DMS79 (cell line): ENCODE measurements at places on chromosomes 16 and 17.

GRCh38 chr16:21167360-21167759, 8.9 kb downstream of the LDAF1 start:
- DNase-seq: no peak

DNA sequence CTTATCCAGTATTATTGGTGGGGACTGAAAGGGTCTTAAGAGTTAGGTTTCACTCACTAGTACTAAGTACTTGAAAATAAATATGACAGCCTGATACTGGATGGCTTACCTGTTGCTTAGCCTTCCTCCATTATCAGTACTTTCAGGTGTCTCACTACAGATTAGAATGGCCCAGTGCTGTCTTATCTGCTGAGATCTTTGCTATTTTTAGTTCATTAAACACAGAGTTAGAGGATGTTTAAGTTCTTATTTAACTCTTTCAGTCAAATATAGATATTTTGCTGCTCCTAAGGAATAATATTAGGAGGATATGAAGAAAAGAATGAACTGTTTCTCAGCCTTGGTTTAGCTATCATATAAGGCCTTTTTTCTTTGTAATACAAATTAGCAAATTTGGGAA, 74.8 kb downstream of the NLK start:
- DNase-seq: no peak

DNA sequence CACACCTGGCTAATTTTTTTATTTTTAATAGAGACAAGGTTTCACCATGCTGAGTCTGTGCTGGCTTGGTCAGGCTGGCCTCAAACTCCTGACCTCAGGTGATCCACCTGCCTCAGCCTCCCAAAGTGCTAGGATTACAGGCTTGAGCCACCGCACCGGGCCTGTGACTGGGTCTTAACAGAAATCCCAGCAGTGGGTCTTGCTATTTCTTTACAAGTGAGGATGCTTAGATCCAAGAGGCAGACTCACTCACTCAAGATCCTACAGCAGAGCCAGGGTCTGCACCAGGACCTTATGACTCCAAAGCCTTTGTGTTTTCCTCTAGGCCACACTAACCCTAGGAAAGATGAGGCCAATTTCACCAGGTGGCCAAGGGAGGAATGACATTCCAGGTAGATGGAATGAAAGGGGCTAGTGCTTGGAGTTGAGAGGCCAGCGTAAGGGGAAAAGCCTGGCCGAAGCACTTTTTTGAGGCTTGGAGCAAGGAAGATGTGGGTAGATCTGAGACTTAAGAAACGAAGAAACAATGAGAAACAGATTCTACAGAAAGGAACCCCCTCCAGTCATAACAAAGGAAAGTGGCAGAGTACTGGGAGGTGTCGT, 5.7 kb upstream of the STAT5A start:
- no peak for DNase-seq

DNA sequence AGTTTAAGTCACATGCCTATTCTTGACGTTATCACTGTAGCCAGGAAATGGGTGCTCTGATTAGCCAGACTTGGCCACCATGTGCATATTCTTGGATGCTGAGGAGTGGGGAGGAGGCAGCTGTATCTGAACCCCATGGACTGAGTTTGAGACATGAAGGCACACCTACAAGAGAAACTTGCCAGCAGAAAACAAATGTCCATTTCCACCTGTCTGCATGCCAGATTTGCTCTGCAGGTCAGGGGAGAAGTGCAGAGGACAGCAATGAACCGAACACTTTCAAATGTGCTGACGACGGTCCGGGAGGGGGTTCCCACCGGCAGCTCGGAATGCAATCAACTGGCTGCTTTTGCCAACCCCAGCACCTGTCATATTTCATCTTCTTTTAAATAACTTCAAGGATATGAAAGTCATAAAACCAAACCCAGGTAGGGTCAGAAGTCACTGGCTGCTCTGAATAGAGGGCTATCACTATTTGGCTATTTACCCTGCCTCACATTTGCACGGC, 287.8 kb upstream of the N4BP1 start:
- no peak for DNase-seq

DNA sequence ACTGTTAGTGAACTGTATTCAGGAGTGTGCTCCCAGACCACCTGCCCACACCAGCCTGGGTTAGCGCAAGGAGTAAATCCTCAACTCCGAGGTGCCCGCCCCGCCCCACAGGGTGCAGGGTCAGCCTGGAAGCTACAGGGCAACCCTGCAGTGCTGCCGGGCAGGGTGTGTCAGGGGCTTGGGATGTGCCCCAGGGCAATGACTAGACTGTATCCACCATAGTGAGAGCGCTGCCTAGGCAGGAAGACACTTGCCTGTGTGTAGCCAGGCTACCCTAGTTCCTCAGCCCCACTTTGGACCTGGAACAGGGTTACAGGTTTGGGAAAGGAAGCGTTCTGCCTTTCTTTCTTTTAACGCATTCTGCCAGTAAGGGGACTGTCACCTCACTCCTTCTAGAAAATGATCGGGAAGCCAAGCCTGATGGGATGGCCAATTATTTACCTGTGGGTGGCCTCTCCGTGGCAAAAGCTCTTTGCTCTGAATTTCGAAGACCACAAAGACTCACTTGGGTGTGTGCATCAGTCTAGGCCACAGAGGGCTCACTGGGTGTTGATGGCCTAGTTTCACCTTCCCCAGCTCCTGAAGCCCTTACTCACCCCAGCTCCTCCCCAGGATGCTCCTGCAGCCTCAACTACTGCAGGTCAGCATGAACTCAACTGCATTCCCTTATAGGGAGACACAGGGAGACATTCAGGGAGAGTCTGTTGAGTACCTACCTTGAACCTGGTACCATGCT, 90.9 kb downstream of the CCDC182 start:
- no peak for DNase-seq

GRCh38 chr17:42783062-42783790, 2.8 kb downstream of the WNK4 start:
- no peak for DNase-seq

GRCh38 chr17:68870976-68871375, 84.2 kb downstream of the ABCA8 start:
- DNase-seq: no peak

DNA sequence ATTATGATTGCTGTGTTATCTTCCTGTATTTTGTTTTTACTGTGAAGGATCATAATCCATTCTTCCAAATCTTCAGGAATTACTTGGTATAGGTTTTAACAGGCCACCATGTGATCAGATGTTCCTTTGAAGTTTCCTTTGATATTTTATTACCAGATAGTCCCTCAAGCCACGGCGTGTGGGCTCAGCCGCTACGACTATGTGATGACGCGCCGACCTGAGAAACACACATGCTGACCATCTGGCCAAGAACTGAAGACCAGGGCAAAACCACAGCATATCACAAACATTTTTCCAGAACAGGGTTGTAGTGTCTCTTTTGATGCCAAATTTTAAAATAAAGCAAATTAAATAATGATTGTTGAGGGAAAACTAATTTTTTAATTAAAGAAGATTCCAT, 47.3 kb downstream of the ZCCHC14 start:
- no peak for DNase-seq

- DNase-seq: peak; percentile 70
Observed at GRCh38 chr16:5024632-5025031, 9.1 kb downstream of the NAGPA start.

GRCh38 chr16:7271486-7271885, 61.2 kb upstream of the RBFOX1 start:
- no peak for DNase-seq

GRCh38 chr17:14831491-14831890, 433.6 kb downstream of the PMP22 start:
- no peak for DNase-seq

DNA sequence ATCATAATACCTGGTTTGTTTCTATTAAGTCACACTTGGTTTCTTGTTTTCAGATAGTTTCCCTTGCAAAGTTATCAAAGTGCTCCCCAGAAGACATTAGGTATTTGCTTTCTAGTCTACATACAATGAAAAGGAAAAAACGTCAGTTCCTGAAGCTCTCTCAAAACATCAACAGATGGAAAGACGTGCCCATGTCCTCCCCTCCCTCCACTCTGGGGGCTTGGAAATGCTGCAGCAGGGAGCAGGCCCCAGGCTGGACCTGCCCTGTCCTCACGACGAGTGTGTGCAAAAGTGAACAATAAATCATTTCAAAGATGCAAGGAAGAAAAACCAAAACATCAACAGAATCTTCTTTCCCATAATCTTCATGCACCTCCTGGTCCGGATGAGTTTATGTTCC, 118.5 kb downstream of the USP22 start:
- DNase-seq: no peak

DNA sequence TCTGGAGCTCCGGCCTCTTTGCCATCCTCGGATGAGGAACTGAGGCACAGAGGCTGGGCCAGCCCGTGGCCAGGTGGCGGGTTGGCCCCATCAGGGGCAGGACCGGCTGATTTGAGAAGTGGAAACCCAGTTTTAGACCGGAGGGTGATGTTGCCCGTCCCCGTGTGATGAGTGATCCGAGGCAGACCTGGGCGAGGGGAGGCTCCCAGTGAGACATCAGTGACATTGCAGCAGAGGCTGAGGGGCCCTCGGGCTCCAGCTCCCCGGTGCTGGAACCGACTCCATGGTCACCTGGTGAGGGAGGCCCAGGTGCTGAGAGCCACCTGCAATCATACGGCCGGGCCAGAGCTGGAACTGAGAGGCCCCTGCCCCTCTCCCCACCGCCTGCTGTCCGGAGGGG, 26.9 kb upstream of the CACNA1H start:
- no peak for DNase-seq

DNA sequence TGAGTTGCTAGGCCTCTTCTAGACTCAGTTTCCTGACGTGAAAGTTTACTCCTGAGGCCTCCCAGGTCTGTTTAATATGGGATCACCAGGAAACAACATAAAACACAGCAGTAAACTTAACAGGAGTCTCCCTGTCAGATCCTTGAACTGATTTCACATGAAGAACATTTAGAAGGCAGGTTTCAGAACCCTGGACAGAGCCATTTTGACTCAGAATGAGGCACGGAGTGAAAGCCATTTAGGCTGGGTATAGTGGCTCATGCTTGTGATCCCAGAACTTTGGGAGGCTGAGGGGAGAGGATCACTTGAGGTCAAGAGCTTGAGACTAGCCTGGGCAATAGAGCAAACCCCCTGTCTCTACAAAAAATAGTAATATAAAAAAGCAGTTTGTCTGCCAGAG, 289.1 kb downstream of the CA10 start:
- DNase-seq: no peak

- DNase-seq: peak; percentile 76
Observed at GRCh38 chr16:72961115-72961832, 86.7 kb downstream of the ZFHX3 start.
